Activated naive CD4-positive, alpha-beta T cell treated with anti-CD3 and anti-CD28 coated beads, Interleukin-2, amount 50 U/mL, for 72 hours (primary cell): ENCODE measurements at places on chromosomes 1 and 21. TPM values are rescaled to one million over a fixed set of nuclear protein-coding genes. Genes with fewer than 3 reads are reported as not detected.

Gene OR2T2
- not detected for total RNA-seq

Gene ETNK2
- total RNA-seq, result 0.84 TPM

Gene DDOST
- 184 TPM for total RNA-seq

Gene ZBTB8A
- total RNA-seq, result 0.18 TPM

Gene FALEC
- total RNA-seq, result 0.89 TPM

Gene NCAM2
- not detected for total RNA-seq

Gene CHIT1
- 1.3 TPM for total RNA-seq

Gene HTR1D
- not detected for total RNA-seq

Gene C1orf141
- 0.41 TPM for total RNA-seq

Gene RIMS3
- 6.9 TPM for total RNA-seq

Gene IFNLR1
- total RNA-seq, result 6.3 TPM

Gene TNN
- not detected for total RNA-seq

Gene RUNX3
- 136 TPM for total RNA-seq

Gene KIF2C
- total RNA-seq, result 228 TPM

Gene CCDC18
- 9.6 TPM for total RNA-seq

Gene CNKSR1
- total RNA-seq, result 3.5 TPM

Gene ATP6V1G3
- 0.56 TPM for total RNA-seq

Gene USH2A
- total RNA-seq, result not detected

Gene MAN1C1
- total RNA-seq, result 15.3 TPM

Gene ZP4
- total RNA-seq, result not detected

Gene NES
- total RNA-seq, result not detected

Gene LIN28A
- total RNA-seq, result not detected

Gene HES4
- total RNA-seq, result 4.4 TPM

Gene AHCTF1
- total RNA-seq, result 43.3 TPM

Gene CRYAA
- not detected for total RNA-seq

Gene KCNK2
- total RNA-seq, result not detected

Gene ATP1A2
- total RNA-seq, result not detected

Gene OR2W3
- total RNA-seq, result not detected

Gene CD1E
- not detected for total RNA-seq

Gene OR2L3
- not detected for total RNA-seq

Gene SHC1
- total RNA-seq, result 50.3 TPM

Gene HSPA6
- total RNA-seq, result 0.31 TPM

Gene EXTL1
- not detected for total RNA-seq

Gene MFSD2A
- 7.1 TPM for total RNA-seq

Gene GRIK3
- not detected for total RNA-seq

Gene LCE1F
- total RNA-seq, result not detected

Gene CDA
- total RNA-seq, result not detected

Gene RHBDL2
- not detected for total RNA-seq

Gene CCDC185
- not detected for total RNA-seq

Gene TOMM20
- total RNA-seq, result 147 TPM

Gene GPR3
- 0.25 TPM for total RNA-seq

Gene KRTAP10-12
- total RNA-seq, result not detected

Gene PRAMEF17
- total RNA-seq, result not detected

Gene EVI5
- 20.9 TPM for total RNA-seq

Gene SPATA21
- not detected for total RNA-seq

Gene STIL
- 34.7 TPM for total RNA-seq

Gene SLC5A3
- total RNA-seq, result 77.1 TPM

Gene ARTN
- 0.25 TPM for total RNA-seq

Gene CFHR1
- not detected for total RNA-seq

Gene ERVH48-1
- total RNA-seq, result 2.7 TPM

Gene WNT3A
- 0.08 TPM for total RNA-seq

Gene IL22RA1
- total RNA-seq, result not detected
